ENCODE measurements at places on chromosomes 3 and 15. TPM values are rescaled to one million over a fixed set of nuclear protein-coding genes. Genes with fewer than 3 reads are reported as not detected.

GRCh38 chr3:159936541-159936940 lies 52.1 kb upstream of the IL12A start:
- no peak for DNase-seq

The RTP3 gene
- not detected for total RNA-seq

- no peak for DNase-seq
These were observed 111.8 kb upstream of the ADAMTS9 start for GRCh38 chr3:64799606-64800005.

- DNase-seq: no peak
These were observed 76.7 kb upstream of the MBNL1 start for GRCh38 chr3:152192050-152192449.

DNA sequence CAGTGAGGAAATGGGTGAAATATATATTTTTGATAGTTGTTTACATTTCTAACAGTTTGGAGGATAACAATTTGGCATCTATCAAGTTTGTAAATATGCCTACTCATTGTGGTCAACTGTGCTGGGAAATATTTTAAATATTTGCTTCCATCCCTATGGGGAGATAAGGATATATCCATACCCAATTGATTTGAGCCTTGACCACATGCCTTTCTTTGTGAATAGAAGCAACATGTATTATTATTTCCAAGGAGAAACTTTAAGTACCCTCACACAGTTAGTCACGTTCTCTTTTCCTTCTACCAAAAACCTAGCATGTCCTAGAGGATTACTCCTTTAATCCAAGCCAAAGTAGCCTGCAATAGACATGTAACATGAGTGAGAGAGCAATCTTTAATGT lies 245.4 kb upstream of the CBLB start:
- DNase-seq: no peak

DNA sequence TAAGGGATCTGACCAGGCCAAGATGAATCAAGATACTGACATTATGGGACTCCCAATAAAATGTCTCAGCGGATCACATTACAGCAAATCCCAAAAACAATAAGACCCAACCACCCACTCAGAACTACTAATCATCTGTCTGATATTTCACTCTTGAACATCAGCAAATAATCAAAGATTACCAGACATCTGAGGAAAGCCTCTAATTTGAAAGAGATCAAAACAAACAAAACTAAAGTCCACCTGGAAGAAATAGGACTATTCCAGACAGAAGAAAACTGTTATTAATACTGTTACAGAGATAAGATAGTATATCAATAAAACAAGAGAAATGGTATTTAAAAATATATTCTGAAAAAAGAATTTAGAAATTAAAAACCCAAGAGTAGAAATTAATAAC lies 29.0 kb downstream of the TP53BP1 start:
- no peak for DNase-seq

DNA sequence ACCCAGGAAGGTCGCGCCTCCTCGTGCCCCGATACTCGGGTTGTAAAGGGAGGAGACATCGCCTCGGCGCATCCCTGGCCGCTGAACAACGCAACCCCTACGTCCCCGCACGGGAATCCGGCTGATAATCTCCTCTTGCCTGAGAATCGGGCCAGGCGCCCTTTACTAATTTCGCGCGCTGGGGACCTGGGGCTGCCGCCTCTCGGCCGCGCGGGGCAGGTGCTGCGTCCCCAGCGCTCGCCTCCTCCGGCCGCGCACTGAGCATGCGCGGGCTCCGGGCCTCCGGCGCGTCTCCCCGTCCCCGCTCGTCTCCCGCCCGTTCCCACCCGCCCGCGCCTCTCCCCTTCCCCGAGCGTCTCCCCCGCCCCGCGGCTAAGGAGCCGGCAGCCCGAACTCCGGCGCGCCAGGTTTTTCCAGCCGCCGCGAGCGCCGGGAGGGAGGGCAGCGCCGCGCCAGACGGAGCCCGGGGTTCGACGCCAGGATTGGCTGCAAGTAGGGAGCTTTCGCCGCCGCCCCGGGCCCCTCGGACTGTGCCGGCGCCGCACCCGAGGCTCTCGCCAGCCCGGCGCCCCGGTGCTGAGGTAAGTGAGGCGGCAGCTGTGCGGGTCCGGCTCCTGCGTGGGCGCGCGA lies at the start of gene CNTN4:
CNTN4 (plus strand) TSS at position 469 of the 630 bp plus-strand sequence.
- peak; percentile 92 for DNase-seq

DNA sequence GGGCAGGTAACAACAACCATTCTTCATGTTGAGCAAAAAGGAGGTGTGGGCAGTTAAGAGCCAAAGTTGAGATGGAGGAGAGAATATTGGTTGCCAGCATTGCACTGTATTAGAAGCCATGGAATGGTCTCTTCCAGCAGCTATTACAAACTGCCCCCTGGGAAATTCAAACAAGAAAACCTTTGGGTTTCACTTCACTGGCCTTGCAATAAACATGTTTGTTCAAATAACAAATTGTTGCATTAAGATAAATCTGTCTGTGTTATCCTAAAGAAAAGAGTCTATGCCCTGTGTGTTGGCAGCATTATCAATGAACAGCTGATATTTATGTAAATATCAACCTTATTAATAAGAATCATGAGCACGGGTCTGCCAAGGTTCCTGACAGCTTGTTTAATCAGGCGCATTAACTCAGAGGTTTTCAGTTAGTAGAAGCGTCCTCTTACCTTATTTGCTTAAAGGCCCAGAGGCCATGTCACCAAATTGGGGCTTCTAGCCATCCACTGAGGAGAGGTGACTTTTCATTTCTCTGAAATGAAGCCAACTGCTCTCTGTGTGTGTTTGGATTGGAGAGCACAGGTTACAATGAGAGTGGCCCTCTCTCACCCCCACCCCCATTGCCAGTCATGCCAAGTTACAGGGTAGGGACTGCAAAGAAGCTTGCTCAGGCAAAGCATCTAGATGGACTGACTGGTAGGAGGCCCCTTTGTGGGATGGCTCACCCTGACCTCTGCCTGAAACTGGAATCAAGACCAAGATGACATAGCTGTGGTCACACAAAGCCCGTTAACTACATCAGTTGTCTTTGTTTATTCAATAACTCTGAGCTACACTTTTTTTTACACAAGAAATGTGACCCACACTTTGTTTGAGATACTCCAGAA lies 10.5 kb downstream of the FILIP1L start:
- no peak for DNase-seq

The GOLGA8M gene
- total RNA-seq: 3.0 TPM

DNA sequence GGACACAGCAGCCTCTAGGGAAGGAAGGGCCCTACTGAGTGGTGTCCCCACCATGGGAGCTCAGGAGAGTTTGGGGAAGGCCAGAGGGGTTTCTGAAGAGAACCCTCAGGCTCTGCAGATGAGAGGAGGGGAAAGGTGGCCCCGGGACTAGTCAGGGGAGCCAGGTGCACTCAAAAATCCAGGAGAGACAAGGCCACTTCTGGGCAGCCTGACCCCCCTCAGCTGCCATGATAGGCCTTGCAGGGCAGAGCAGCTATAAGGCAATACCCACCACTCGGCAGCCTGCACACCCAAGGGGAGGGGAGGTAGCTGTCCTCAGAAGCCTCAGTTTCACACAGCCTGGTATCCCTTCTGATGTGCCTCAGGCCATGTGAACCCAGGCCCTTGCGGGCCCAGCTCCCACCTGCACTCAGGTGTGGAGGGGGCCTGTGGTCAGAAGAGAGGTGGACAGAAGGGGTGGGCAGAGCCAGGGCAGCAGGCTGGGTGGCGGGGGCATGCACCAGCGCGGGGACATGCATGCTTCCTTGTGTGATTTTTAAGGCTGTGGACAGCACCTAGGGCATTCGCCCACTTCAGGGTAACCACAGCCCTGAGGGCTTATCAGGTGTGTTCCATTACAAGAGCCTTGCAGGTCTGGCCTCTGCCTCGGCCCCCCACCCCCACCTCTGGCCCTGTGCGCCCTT lies 34.6 kb downstream of the SRPRB start:
- peak; percentile 47 for DNase-seq

DNA sequence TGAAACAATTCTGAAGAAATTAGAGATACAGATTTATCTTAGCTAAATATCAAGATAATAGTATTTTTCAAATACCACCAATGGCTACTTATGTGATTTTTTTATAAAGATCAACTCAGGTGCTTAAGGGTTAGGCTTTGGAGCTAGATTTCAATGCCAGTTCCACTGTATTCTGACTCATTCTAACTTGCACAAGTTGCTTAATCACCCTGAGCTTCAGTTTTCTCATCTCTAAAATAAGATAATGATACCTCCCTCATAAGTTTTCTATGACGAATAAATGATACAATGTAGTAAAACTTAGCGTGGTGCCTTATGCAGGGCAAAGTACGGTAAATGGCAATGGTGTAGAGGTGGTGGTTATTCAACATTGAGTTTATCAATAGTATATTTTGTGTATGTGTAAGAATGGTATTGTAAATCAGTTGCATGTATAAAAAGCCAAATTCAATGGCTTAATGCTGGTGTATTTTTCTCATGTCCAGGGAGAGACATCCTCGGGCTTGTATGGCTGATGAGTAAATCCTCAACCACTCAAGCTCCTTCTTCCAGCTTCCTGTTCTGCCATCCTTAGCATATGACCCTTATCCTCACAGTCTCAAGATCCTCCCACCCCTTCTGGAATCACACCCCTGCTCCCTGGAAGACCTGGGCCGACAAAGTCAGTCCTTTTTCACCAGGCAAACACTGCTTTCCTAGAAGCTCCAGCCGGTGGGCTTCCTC lies 505.9 kb upstream of the CFAP20DC start:
- DNase-seq: no peak

GRCh38 chr3:169668957-169669741 lies 5.6 kb upstream of the MECOM start:
- peak; percentile 94 for DNase-seq

GRCh38 chr3:82643948-82644347 lies 882.5 kb upstream of the GBE1 start:
- no peak for DNase-seq

- DNase-seq: no peak
These were observed 255.7 kb upstream of the GRM7 start for GRCh38 chr3:6605227-6605626.

DNA sequence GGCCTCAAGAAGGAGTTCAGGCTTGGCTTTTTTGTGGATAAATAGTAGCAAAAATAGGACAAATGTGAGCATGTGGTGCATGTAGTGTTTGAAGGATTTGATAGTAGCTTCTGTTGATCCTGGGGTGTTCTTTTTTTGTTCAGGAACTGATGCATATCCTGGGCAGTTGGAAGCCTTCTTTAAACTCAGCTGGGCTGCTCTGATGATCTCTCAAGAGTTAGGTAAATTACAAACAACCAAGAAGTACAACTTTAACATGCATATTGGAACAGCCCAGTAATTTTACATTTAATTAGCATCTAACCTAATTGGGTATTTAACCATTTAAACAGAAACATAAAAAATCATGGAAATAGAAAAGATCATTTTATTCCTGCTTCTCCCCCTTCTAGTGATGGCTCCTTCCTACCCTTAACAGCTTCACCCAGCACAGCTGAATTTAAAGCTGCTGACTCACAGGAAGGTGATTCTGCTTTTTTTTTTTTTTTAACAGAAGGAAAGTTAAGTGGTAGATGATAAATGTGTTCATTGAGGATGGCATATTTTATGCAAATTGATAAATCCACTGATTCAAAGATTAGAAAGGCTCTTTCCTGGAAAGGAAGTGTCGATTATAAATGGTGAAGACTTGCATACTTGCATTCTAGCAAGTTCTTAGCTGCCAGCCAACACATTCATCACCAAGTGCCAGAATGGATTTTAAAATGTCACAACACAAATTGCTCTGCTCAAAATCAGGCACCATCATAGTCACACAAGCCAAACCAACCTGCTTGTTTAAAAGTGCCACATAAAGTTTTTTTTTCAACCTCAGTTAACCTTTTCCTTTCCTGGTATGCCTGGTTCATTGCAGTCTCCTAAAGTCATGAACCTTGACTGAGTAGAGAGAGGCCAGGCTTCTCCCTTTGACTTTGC lies 20.0 kb downstream of the SLC35G2 start:
- no peak for DNase-seq

The TIMP4 gene
- 6.9 TPM for total RNA-seq

DNA sequence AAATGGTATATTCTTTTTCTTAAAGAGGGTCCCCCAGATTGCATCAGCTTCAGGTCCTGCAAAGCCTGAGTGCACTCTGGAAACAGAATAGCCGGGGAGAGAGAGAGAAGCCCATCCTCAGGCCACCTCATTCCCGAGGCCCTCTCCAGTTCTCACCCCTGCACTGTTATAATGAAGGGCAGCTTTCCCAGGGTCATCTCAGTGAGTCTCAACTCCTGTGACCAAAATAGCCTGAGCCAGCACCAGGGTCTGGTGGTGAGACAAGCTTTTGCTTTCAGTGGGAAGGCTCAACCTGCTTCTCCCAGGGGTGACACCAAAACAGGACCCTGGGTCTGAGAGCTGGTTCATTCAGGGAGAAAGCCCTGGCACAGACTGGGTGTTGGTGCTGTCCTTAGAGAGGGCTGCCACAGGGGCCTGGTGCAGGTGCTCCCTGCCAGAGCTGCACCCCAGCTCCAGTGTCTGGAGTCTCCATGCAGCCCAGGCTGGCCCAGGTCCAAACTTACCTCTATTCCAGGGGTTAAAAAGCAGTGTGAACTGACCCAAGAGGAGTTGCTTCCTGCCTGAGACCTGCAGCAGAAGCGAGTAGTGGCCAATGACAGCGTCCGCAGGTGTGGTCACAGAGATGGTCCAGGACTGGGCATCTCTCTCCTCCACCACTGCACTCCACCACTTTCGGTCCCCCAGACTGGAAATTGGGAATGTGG lies 6.1 kb downstream of the EPB42 start:
- no peak for DNase-seq

The C3orf85 gene
- total RNA-seq: not detected

The SPESP1 gene
- total RNA-seq: 1.2 TPM

The PCOLCE2 gene
- 23.3 TPM for total RNA-seq

GRCh38 chr15:29813009-29813408 lies 9.3 kb downstream of the TJP1 start:
- no peak for DNase-seq

The MAP6D1 gene
- 1.2 TPM for total RNA-seq

The PRR20G gene
- total RNA-seq: not detected

GRCh38 chr15:42080186-42080918 lies 14.0 kb downstream of the PLA2G4D start:
- DNase-seq: no peak

DNA sequence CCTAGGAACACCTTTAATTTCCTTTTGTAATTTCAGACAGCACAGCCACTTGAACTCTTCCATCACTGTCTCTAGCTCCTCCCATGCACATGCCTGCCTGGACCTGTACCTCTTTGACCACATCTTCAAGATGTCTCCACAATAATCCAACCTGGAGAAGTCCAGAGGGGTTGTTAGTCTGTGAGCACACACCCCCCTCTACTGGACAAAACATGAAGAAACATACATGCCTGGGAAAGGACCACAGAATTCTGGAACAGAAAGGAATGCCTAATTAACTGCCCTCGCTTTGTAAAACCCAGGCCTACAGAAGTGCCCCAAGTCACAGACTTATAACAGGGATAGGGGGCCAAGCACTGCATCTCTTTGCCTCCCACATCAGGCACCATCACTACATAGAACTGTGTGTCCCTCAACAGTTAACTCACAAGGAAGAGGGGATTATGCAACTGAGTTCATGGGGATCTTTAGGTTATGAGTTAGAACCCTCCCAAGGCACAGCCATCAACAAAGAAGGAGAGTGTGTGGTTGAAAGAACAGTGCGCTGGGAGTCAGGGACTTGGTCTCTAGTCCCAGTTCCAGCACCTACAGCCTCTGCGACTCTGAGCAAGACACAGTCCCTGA lies 61.7 kb downstream of the FMN1 start:
- no peak for DNase-seq

The DPH6 gene
- total RNA-seq: 15.8 TPM

- DNase-seq: no peak
These were observed 39.5 kb downstream of the ZNF710 start for GRCh38 chr15:90040618-90041017.

The SMCO1 gene
- not detected for total RNA-seq

- DNase-seq: no peak
These were observed 388.2 kb upstream of the AGTR1 start for GRCh38 chr3:148309390-148310035.

The DNAH12 gene
- total RNA-seq: 0.52 TPM

- no peak for DNase-seq
These were observed 767 bp downstream of the AP3S2 start for GRCh38 chr15:89893027-89893426.
